ENCODE measurements at places on chromosomes 1 and 21.

DNA sequence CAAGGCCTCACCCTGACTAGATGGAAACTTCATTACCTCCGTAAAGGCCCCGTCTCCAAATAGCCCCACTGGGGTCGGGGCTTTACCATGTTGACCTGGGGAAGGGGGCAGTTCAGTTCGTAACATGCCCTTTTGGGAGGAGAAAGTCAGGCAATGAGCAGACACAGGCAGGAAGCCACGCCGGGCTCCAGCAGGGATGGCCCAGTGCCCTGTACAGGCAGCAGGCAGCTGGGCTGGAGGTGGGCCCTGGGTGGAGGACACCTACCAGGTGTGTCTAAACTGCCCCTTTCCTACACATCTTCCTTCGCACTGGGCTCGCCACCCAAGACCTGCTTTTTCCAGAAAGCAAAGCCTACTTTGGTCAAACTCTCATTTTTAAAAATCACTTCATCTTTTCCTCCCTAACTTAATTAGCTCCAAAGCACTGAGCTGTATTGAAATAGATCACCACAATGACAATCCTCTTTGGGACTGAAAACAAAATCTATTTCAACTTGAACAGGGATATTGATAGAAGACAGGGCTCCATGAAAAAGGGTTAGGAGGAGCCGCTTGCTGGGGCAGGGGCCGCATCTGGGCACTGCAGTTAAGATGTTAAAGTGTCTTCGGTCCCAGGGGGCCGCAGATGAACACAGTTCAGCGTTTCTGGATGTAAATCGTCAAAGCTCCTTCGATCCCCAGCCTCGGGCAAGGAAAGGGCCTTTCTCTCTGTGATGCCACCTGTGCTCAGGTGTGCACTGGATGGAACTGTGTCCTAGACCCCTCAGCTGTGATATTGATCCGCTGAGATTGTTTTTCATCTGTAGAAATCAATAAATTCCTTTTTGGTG, 104.6 kb downstream of the PDE9A start:
- H3K4me3 ChIP-seq = no peak overlapping the region
- no peak for DNase-seq
- H3K27me3 ChIP-seq = no peaks in the 10 kb centered on the region
- no peaks in the 10 kb centered on the region for H3K36me3 ChIP-seq
- no peaks in the 10 kb centered on the region for H3K4me1 ChIP-seq

- DNase-seq = no peak
- H3K4me3 ChIP-seq = no peak overlapping the region
- H3K27ac ChIP-seq = no peak overlapping the region
- peaks cover 11% of the 10 kb centered on the region for H3K4me1 ChIP-seq
- H3K27me3 ChIP-seq = no peaks in the 10 kb centered on the region
Observed at GRCh38 chr1:81954534-81955020, 153.8 kb downstream of the ADGRL2 start.

DNA sequence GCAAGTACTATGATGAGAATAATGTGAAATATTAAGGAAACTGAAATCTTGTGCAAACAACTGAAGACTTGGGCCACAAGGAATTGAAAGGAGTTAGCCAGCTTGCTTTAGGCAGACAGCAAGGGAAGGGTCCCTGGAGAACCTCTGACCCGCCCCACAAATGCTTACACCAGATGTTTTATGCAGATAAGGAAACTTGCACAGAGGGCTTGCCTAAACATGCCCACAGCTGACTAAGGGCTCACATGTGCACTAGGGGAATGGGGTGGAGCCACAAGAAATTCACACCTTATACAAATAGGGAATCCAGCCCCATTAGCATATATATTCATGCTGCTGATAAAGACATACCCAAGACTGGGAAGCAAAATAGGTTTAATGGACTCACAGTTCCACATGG, 86.1 kb upstream of the CYYR1 start:
- no peaks in the 10 kb centered on the region for H3K36me3 ChIP-seq
- H3K4me3 ChIP-seq = no peak overlapping the region
- H3K27ac ChIP-seq = no peak overlapping the region
- H3K27me3 ChIP-seq = no peaks in the 10 kb centered on the region
- peak; percentile 51 for DNase-seq

- no peaks in the 10 kb centered on the region for H3K36me3 ChIP-seq
- H3K27me3 ChIP-seq = no peaks in the 10 kb centered on the region
- H3K27ac ChIP-seq = no peak overlapping the region
- H3K4me1 ChIP-seq = no peaks in the 10 kb centered on the region
- no peak for DNase-seq
- no peak overlapping the region for H3K4me3 ChIP-seq
Observed at GRCh38 chr21:32070676-32071330, 198.0 kb downstream of the HUNK start.

- no peak overlapping the region for H3K4me3 ChIP-seq
- H3K4me1 ChIP-seq = no peaks in the 10 kb centered on the region
- DNase-seq = no peak
- no peak overlapping the region for H3K27ac ChIP-seq
Observed at GRCh38 chr1:168720839-168721238, 8.2 kb downstream of the DPT start.

DNA sequence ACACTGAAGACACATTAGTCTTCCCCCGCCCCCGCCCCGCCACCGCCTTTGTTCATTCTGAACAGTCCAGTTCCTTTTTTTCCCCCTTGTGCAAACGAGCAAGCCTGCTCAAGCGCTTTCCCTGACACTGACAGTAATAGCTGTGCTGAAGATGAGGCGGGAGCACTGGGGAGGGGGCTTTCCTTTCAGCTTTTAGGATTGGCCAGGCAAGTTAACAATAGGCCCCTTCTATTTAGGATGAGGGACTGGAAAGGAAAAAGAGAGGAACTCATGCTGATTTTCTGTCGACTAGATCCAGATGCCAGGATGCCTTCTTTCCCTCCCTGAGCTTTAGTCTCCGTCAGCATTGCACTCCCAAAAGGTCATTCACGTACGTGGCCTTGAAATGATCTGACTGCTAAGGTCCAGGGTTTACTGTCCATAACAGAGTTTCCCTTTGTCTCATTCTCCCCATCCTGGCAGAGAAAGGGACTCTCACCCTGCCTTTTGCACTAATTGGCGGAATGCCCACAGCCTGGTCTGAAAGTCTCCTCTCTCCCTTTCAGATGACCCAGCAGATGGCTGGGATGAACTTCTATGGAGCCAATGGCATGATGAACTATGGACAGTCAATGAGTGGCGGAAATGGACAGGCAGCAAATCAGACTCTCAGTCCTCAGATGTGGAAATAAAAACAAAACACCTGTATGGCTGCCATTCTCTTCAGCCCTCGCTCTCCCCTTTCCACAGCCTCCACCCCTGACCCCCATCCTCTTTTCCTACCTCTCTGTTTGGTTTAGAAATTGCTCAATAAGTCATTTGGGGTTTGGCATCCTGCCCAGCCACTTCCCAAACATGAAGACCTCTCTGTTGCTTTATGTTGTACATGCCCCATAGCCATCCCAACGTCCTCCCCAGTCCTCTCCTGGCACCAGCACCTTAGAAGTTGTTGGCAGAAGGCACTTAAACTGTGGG, 28.6 kb upstream of the ZFP69B start:
- no peak overlapping the region for H3K4me3 ChIP-seq
- H3K27ac ChIP-seq = no peak overlapping the region
- peak; percentile 21 for DNase-seq
- H3K27me3 ChIP-seq = no peaks in the 10 kb centered on the region

- H3K36me3 ChIP-seq = no peaks in the 10 kb centered on the region
- H3K4me1 ChIP-seq = no peaks in the 10 kb centered on the region
- no peaks in the 10 kb centered on the region for H3K27me3 ChIP-seq
Observed at GRCh38 chr1:169214598-169214997, 108.1 kb downstream of the ATP1B1 start.

DNA sequence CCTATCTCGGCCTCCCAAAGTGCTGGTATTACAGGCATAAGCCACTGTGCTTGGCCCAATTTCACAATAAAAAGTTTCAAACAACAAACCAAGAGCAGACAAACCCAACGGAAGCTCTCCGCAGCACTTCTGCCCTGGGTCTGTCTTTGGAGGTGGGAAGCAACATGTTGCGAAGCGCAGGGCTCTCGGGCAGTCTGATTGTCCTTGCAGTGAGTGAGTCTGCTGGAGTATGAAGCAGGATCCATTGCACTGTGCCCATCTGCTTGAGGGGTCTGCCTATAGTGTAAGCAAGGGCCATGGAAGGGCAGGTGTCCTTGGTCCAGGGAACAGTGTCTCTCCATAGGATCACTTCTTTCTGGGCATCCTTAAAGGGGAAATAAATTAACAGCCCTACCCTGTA, 14.6 kb upstream of the PARP1 start:
- H3K27ac ChIP-seq = no peak overlapping the region
- H3K4me3 ChIP-seq = no peak overlapping the region
- H3K36me3 ChIP-seq = no peaks in the 10 kb centered on the region
- no peak for DNase-seq

GRCh38 chr21:15301736-15302135, 236.9 kb upstream of the NRIP1 start:
- no peak for DNase-seq
- H3K27me3 ChIP-seq = no peaks in the 10 kb centered on the region
- no peaks in the 10 kb centered on the region for H3K36me3 ChIP-seq

- H3K4me3 ChIP-seq = no peak overlapping the region
- no peak for DNase-seq
- H3K4me1 ChIP-seq = no peaks in the 10 kb centered on the region
- H3K27me3 ChIP-seq = no peaks in the 10 kb centered on the region
Observed at GRCh38 chr1:81323862-81324261, 476.9 kb upstream of the ADGRL2 start.

DNA sequence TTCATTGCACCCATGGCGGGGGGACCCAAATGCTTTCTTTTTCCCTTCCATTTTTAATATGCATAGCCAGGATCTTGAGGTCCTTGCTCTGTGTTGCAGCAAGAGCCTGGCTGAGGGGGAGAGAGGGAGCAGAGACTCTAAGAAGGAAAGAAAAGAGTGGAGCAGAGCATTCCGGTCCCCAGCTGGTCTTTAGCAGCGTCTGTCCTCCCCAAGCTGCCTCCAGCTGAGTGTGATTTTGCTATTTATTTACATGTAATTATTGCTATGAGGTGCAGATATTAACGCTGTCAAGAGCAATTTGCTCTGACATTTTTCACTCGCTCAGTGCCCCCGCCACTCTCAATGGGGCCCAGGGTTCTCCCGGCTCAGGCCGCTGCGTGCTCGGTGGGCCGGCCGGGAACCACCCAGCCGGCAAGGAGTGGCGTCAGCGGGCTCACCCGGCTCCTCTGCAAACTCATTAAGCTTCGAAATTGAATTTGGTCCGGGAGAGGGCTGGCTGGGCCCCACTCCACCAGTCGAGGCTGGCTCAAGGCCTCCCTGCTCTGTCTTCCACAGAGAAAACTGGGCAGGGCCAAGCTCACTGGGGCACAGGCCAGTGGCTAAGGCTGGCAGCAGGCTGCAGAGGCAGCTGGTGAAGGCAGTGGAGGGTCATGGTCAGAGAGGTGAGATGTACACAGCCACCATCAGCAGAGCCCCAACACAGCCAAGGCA, 93.2 kb downstream of the PAX7 start:
- H3K27me3 ChIP-seq = peaks cover 15% of the 10 kb centered on the region
- no peaks in the 10 kb centered on the region for H3K36me3 ChIP-seq
- no peak for DNase-seq
- peaks cover 4% of the 10 kb centered on the region for H3K4me1 ChIP-seq
- H3K27ac ChIP-seq = no peak overlapping the region
- no peak overlapping the region for H3K4me3 ChIP-seq

- H3K27me3 ChIP-seq = no peaks in the 10 kb centered on the region
- H3K4me3 ChIP-seq = no peak overlapping the region
Observed at GRCh38 chr1:59688976-59689375, 125.8 kb upstream of the HOOK1 start.

GRCh38 chr1:45612941-45613579, 10.8 kb downstream of the CCDC17 start:
- H3K27me3 ChIP-seq = no peaks in the 10 kb centered on the region
- no peak for DNase-seq

DNA sequence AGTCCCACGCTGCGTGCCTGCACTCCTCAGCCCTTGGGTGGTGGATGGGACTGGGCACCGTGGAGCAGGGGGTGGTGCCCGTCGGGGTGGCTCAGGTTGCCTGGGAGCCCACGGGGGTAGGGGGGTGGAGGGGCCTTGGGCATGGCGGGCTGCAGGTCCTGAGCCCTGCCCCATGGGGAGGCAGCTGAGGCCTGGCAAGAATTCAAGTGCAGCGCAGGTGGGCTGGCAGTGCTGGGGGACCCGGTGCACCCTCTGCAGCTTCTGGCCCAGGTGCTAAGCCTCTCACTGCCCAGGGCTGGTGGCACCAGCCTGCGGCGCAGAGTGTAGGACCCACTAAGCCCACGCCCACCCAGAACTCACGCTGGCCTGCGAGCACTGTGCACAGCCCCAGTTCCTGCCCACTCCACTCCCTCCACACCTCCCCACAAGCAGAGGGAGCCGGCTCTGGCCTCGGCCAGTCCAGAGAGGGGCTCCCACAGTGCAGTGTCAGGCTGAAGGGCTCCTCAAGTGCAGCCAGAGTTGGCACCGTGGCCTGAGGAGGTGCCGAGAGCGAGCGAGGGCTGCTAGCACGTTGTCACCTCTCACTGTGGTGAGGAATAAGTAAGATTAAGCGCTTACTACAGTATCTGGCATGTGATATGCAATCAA, 12.8 kb downstream of the TNNI3K start:
- H3K36me3 ChIP-seq = no peaks in the 10 kb centered on the region
- H3K4me3 ChIP-seq = no peak overlapping the region
- H3K4me1 ChIP-seq = no peaks in the 10 kb centered on the region
- DNase-seq = no peak
- H3K27ac ChIP-seq = no peak overlapping the region

DNA sequence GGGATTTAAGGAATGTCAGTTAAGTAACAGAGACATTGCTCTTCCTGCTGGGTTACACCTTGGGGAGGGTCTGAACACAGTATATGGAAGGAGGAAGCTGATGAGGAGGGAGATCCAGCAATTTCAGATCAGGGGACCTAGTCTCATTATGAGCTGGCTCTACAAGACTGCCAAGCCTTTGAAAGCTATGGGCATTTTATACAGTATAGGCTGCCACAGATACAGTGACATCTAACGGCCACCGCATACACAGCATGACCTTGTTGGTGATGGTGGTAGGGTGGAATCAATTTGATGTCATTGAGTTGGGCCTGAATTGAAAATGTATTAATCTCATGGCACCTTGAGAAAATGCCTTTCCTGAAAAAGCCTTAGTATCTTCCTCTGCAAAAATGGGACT, 22.6 kb upstream of the ZP4 start:
- no peaks in the 10 kb centered on the region for H3K36me3 ChIP-seq
- DNase-seq = no peak
- no peak overlapping the region for H3K4me3 ChIP-seq
- H3K4me1 ChIP-seq = no peaks in the 10 kb centered on the region
- H3K27ac ChIP-seq = no peak overlapping the region

DNA sequence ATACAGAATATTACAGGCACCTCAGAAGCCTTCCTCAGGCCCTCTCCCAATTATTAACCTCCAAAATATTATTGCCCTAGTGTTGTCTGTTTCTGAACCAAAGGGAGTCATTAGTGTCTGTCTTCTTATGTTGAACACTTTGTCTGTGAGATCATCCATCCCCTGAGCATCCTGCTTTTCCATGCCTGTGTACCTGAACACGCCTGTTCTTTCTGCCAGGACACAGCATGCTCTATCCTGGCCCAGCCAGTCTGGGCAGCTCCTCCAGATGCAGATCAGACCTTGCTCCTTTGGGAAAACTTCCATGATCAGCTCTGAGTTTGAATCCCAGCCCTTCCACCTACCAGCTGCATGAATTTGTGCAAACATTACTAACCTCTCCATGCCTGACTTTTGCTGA, 11.0 kb upstream of the CDC42 start:
- H3K27ac ChIP-seq = no peak overlapping the region
- no peaks in the 10 kb centered on the region for H3K27me3 ChIP-seq
- no peaks in the 10 kb centered on the region for H3K36me3 ChIP-seq
- no peak overlapping the region for H3K4me3 ChIP-seq
- no peak for DNase-seq
- peaks cover 24% of the 10 kb centered on the region for H3K4me1 ChIP-seq

All from SJCRH30 (cell line).